ENCODE measurements at places on chromosomes 6 and 20. TPM values are rescaled to one million over a fixed set of nuclear protein-coding genes. Genes with fewer than 3 reads are reported as not detected.

- DNase-seq = no peak
Observed at GRCh38 chr6:139611327-139612134, 237.1 kb upstream of the CITED2 start.

DNA sequence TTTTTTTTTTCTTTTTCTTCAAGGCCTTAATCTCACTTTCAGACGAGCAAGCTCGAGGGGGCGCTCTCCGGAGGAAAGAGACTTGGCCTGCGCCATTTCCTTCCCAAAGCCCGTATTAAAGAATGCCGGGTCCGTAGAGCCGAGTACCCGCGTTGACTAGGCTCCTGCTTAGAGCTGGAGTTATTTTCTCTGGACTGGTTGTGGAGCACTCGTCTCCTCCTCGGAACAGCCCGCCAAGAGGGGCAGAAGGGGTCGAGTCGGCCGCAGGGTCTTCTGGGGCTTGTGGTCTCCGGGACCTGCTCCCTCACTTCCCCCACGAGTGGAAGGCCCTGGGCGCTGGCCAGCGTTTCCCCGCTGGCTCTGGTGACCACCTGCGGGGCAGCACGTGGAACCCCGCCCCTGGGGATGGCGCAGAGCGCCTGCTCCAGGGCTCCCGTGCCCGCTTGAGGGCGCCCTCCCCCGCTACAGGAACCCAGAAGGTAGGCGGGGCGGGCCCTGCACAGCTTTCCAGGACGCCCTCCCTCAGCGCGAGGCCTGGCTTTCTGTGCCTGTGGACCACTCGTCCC lies 2.7 kb upstream of the MEI4 start:
- no peak for DNase-seq

GRCh38 chr20:10540636-10541493 lies 105.8 kb downstream of the SLX4IP start:
- peak; percentile 84 for DNase-seq

- DNase-seq = no peak
Observed at GRCh38 chr20:48679599-48679998, 148.2 kb downstream of the PREX1 start.

Gene CCN2
- total RNA-seq = 564 TPM

Gene LTA
- total RNA-seq = not detected

Gene MPIG6B
- total RNA-seq = not detected
